ENCODE measurements at places on chromosomes 4 and X.
A peak's percentile ranks its signal among the peaks of the same experiment; 100 is the strongest.

DNA sequence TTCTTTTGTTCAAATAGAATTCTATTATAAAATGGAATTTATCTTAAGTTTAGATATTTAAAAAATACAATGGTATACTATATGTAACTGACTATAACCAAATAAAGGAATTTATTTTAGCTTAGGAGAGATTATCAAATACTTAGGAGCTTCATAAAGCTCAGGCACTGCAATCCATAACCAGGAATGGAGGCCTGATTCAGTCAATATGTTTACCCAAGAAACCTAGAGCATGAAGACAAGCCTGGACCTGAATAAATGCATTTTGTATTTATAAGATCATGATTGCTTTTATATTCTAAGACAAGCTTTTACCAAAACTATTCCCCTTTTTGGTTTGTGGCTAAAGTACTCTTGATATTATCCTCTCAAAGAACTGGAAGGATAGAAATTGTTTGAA is 742.6 kb downstream of the FAT4 start:
- no peaks in the 10 kb centered on the region for H3K36me3 ChIP-seq
- H3K27me3 ChIP-seq, result no peaks in the 10 kb centered on the region
- no peak overlapping the region for H3K4me3 ChIP-seq

DNA sequence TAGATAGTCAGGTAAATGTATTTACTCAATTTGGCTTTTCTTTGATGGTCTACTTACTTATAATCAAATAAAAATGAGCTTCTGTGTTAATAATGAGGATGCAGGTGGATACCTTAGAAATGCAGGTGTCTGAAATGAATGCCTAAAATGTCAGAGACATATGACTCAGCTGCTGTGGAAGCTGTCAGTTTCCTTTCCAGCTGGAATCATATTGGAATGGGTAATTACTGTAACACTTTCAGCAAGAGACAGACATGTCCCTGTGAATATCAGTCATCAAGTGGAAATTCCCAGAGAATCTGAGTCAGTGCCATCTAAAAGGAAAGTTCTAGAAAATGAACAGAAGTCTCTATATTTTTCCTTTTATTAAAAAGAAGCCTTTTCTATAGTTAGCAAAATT is 783.0 kb upstream of the AADAT start:
- no peaks in the 10 kb centered on the region for H3K27me3 ChIP-seq
- no peak overlapping the region for H3K4me3 ChIP-seq
- H3K4me1 ChIP-seq, result no peaks in the 10 kb centered on the region
- H3K36me3 ChIP-seq, result no peaks in the 10 kb centered on the region
- no peak for DNase-seq

DNA sequence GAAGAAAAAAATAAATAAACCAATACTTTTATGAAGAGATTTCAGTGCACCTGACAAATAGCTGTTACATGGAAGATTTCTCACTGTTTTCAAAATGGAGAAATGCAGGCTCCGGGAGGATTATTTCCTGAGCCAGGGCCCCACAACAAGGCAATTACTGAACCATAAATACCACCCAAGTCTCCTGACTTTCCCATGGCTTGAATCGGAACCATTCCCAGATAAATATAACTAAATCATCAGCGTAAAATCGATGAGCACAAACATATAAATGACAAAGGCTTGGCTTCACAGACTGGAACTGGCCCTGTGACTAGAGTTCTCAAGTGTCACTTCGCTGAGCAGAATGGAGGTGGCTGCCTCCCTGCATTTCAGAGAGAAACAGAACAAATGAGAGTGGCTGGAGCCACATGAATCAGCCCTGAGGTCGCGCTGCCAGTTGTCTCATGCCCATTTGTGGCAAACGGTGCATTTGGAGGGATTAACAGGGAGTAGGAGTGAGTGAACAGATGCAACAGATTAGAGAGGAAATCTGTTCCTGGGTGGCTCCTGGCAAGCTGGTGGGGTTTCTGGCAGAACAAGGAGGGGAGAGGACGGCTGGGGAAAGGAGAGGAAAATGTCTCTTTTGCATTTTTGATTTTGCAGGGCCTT is 57.3 kb upstream of the STIM2 start:
- no peaks in the 10 kb centered on the region for H3K4me1 ChIP-seq
- H3K36me3 ChIP-seq, result no peaks in the 10 kb centered on the region
- no peaks in the 10 kb centered on the region for H3K27me3 ChIP-seq
- no peak overlapping the region for H3K27ac ChIP-seq

DNA sequence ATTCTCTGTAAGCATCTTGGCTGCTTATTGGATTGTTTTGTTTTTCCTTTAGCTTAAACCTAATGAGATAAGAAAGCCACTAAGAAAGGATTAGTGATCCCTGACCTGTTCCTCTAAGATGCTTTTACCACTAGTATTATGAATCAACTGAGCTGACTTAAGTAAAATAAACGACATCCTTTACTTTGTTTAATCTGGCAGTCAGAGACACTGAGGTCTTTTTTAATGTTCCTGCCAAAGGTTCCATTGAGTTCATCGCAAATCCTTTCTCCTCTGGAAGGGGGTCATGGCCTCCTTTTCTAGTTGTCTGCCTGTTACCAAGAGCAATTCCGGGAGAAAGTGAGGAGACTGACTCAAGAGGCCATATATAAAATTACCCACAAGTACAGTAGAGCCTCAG is 1038.3 kb upstream of the SLIT2 start:
- DNase-seq, result no peak
- no peaks in the 10 kb centered on the region for H3K27me3 ChIP-seq
- no peak overlapping the region for H3K4me3 ChIP-seq
- H3K36me3 ChIP-seq, result no peaks in the 10 kb centered on the region

DNA sequence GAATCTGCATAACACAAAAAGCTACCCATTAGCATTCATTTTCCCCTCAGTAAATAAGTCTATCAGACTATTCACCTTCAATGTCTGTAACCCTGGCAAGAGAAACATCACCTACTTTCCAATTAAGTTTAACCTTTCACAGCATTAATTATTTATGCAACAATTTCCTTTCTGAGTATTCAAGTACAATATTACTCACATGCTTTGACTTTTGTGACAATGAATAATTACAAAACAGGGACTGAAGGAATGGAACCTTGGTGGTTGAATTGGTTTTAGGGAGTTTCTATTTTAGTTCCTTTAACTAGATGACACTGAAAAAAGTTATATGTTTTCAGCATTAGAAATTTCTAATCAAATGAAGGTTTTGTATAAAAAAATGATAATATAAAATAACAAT is 932.3 kb upstream of the EPHA5 start:
- H3K4me1 ChIP-seq, result no peaks in the 10 kb centered on the region
- H3K27me3 ChIP-seq, result no peaks in the 10 kb centered on the region
- H3K27ac ChIP-seq, result no peak overlapping the region

DNA sequence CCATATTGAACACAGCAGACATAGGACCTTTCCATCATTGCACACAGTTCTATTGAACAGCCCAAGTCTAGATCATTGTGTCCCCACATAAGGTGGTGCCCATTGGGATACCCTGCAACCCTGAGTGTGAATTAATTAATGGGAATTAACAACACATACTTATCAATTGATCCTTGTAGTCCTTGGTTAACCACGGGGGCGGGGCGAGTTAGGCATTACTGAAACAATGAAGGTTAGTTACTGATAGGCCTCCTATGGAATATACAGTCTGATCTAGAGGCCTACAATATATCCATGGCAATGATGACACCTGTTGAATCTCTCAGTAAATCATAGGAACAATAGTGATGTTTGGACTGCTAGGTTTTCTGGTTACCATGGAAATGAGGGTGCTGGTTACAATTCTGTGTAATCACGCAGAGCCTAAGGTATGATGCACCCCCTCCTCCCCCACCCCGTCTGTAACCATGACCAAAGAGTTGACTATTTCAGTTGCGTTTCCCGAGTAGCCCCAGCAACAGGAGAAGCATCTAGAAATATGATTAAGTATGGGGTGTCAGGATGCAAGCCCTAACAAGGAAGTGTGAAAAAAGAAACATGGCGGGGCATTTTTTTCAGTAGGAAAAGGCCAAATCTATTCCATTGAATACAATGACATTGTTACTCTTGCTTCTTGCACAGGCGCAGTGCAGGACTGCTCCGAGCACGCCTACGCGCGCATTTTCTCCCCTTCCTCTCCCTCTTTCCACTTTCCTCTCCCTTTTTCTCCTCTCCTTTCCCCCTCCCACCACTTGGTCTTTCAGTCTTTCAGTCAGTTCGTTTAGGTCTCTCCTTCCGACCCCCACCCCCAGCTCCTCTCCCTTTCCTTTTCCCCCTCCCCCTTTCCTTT is 677 bp upstream of the NONO start:
- H3K27me3 ChIP-seq, result no peaks in the 10 kb centered on the region
- no peak for DNase-seq
- H3K27ac ChIP-seq, result peak overlapping the region; percentile 91
- H3K4me3 ChIP-seq, result peak overlapping the region; percentile 65

- no peak overlapping the region for H3K27ac ChIP-seq
- H3K36me3 ChIP-seq, result no peaks in the 10 kb centered on the region
These were observed 831.9 kb downstream of the TRIML1 start for GRCh38 chr4:188971125-188971524.

DNA sequence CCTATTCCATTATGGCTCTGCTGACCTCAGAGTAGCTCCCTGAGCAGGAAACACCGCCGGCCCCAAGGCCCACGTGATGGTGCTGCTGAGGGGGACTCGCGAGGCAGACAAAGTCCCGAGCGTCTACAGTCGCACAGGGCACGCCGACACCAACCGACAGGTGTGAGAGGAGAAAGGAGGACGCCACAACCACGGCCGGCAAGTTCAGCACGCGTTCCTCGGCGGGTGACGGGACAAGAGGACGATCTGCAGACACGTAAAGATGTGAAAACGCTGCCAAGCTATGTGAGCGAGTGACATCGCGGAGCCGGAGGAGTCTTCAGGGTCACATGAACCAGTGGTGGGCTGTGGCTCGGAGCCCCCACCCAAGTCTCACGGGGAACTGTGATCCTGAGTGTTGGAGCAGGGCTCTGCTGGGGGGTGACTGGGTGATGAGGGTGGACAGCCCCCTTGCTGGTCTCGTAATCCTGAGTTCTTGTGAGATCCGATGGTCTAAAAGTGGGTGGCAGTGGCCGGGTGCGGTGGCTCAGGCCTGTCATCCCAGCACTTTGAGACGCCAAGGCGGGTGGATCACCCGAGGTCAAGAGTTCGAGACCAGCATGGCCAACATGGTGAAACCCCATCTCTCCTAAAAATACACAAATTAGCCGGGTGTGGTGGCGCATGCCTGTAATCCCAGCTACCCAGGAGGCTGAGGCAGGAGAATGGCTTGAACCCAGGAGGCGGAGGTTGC is 34.0 kb downstream of the PPP2R3B start:
- H3K4me3 ChIP-seq, result no peak overlapping the region
- H3K4me1 ChIP-seq, result no peaks in the 10 kb centered on the region
- H3K27ac ChIP-seq, result no peak overlapping the region
- H3K36me3 ChIP-seq, result no peaks in the 10 kb centered on the region
- no peak for DNase-seq

DNA sequence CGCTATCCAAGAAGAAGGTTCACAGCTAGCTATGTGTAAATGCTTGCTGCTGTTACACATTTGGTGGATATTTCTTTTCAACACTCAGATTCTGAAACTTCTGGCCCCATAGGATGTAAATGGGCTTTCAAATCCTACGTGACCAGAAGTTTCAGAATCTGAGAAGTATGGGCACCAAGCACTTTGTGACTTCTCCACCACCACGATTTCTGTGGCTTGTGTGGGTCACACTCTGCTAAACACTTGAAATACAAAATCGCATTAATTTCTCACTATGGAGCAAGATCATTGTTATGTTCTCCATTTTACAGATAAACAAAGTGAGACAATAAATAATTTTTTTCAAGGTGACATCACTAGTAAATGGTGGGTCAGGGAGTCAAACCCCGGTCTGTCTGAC is 259.4 kb upstream of the JADE1 start:
- H3K36me3 ChIP-seq, result no peaks in the 10 kb centered on the region
- no peak overlapping the region for H3K4me3 ChIP-seq
- H3K27ac ChIP-seq, result no peak overlapping the region

DNA sequence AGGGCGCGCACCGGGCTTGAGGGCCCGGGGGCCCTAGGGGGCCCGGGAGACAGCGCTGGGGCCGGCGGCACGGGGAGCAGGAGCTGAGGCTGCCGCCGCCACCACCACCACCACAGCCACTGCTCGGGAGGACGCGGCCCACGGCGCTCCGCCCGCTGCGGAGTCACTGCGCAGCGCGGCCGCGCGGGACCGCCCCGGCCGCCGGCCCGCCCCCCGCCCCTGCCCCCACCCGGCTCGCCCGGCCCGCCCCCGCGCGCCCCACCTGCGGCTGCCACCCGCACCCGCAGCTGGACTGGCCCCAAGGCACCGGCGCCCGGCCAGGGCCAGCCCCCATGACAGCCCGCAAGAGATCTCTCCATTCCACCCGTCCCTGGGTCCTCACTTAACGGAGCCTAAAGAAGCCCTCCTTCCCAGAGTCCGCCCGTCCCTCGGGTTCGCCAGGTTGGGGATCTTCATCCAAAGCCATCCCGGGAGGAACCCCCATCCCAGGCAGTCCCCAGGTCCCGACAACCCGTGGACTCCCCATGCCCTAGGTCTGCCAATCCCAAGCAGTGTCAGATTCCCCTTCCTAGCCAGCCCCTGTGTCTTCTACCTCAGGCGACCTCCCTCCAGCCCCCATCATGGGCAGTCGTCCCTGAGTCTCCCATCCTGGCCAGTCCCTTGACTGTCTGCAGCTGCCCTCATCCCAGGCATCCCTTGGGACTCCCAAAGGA is 40.0 kb upstream of the IQSEC2 start:
- H3K36me3 ChIP-seq, result no peaks in the 10 kb centered on the region
- peaks cover 17% of the 10 kb centered on the region for H3K4me1 ChIP-seq
- DNase-seq, result peak; percentile 49
- peaks cover 8% of the 10 kb centered on the region for H3K27me3 ChIP-seq
- peak overlapping the region; percentile 55 for H3K4me3 ChIP-seq
